ENCODE measurements at places on chromosomes 16 and 17. TPM values are rescaled to one million over a fixed set of nuclear protein-coding genes. Genes with fewer than 3 reads are reported as not detected.

- DNase-seq = no peak
These were observed 26.7 kb downstream of the HAPSTR1 start for GRCh38 chr16:9118170-9118569.

- no peak for DNase-seq
These were observed 115.4 kb upstream of the ZFHX3 start for GRCh38 chr16:73163238-73163815.

DNA sequence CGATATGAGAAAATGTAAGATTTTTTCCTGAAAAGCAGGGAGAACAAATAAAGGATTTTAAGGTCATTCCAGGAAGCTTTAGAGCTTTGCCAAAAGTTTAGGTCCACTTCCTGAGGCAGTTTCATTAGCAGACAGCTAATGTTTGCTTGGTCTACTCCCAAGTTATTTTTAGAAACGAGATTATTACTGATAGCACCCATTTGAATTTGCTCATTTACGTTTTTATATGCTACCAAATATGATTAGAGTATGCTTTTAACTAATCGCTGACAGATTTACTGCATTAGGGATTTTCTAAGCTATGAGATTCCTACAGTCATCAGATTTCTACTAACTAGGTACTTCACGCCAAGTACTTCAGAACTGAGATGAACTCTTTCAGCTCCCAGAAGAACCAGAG is 98.1 kb downstream of the WNT3 start:
- DNase-seq = no peak

GRCh38 chr16:88062341-88063210 is 111.3 kb downstream of the BANP start:
- no peak for DNase-seq

GRCh38 chr17:74773871-74774286 is 2.3 kb downstream of the NAT9 start:
- DNase-seq = no peak

DNA sequence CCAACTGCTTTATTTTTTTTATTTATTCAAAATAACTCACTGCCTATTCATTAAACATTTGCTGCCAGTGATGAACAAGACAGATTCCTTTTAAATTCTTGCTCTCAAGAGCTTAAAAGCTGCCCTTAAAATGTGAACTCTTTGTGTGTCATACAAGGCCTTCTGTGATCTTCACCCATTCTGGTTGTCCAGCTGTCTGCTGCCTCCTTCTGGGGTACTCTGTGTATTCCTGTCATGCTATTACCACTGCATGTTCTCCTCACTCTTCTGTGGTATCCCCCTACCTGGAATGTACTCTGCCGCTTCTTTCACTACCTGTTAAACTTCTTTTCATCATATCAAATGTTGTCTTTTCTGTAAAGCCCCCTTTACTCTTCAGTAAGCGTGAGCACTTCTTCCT is 165.8 kb downstream of the CHD9 start:
- DNase-seq = no peak

CCL11 gene
- 0.29 TPM for polyA plus RNA-seq

GRCh38 chr16:85495259-85495658 is 117.9 kb upstream of the GSE1 start:
- no peak for DNase-seq

DNA sequence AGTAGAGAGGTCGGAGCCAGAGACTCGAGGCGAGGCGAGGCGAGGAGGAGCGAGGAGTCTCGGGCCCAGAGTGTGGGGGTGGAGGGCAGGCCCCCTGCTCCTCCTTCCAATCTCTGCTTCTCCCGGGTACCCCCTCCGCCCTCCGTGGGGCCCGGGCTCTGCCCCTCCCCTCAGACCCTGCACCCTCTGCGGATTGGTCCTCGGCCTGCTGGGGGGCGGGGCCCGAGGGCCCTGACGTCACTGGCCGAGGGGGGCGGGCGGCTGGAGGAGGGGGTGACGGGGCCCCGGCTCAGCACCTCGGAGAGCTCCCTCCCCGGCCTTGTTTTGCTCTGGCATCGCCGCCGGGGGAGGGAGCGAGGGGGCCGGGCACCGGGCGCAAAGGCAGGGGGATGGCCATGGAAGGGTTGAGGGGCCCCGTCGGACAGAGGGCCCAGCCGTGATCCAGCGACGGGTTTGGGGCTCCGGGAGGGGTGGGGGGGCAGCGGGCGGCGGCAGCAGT is at the start of gene RUNDC3A:
RUNDC3A (plus strand) TSS at position 282 of the 499 bp plus-strand sequence. CDS start 232 bp downstream, outside the sequence.
- peak; percentile 66 for DNase-seq

SYNGR2 gene
- 79.7 TPM for polyA plus RNA-seq

IL34 gene
- polyA plus RNA-seq = 2.8 TPM

- DNase-seq = no peak
These were observed 311.8 kb downstream of the CDH11 start for GRCh38 chr16:64809876-64810629.

KARS1 gene
- polyA plus RNA-seq = 90.6 TPM

DNA sequence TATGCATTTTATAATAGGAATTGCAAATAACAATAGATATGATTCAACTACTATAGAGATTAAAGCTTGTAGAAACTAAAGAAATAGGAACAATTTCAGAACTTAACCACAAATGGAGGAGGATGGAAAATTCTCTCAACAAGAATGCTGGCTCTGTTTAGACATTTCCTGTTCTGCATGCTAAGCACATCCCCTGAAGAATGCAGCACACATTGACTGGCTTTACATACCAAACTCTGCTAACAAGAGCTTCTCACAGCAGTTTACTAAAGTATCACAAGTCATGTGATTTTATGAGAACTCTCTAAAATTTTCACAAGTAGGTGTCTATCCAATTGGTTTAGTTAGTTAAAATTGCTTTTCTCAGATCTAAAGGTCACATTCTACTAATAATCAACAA is 85.2 kb downstream of the SPAG9 start:
- DNase-seq = no peak

CKLF gene
- 54.9 TPM for polyA plus RNA-seq

DNA sequence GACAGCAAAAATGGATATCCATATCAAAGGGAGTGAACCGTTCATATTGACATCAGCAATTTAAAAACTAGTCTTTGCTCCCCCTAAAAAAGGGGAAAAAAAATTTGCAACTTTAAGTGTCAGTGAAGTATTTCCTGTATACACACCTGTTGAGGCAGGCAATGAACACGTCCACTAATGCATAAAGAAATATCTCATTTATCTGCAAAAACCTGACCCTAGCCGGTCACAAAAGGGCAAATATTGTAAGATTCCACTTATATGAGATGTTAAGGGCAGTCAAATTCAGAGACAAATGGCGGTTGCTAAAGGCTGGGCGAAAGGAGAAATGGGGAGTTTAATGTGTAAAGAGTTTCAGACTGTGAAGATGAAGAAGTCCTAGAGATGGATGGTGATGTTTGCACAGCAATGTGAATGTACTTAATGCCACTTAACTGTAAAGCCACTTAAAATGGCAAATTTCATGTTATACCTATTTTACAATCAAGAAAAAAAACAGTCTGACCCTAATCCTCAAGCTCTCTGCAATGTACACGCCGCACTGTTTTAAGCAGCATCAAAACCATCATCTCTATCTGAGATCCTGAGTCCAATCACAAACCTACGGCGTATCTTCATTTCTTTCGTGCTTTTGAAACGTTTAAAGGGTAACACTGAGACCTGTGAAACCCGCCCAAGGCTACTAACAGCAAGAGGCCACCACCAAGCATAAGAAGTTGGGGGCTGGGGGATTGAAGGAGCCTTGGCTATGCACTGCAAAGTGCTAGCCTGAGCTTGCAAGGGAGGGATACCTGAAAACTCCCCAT is 1.1 kb downstream of the PARN start:
- no peak for DNase-seq

- no peak for DNase-seq
These were observed 1.9 kb downstream of the GPR142 start for GRCh38 chr17:74369221-74369620.

GRCh38 chr17:47254403-47254943 is 846 bp downstream of the ITGB3 start:
- DNase-seq = no peak

RBFOX1 gene
- polyA plus RNA-seq = 0.72 TPM

DNA sequence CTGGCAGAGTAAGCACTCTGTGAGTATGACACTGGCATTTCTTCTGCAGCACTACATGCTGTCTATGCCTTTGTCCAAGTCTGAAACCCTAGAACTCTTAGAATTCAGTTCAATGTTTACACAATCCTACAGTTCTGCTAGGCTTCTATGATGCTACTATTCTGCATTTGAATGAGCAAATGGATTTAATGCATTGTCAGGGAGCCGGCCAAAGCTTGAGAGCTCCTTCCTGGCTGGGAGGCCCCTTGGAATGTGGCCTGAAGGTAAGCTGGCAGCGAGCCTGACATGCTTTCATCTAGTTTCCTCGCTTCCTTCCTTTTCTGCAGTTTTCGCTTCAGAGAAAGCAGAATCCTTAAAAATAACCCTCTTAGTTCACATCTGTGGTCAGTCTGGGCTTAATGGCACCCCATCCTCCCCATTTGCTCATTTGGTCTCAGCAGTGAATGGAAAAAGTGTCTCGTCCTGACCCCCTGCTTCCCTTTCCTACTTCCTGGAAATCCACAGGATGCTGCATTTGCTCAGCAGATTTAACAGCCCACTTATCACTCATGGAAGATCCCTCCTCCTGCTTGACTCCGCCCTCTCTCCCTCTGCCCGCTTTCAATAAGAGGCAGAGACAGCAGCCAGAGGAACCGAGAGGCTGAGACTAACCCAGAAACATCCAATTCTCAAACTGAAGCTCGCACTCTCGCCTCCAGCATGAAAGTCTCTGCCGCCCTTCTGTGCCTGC is at the start of gene CCL2:
CCL2 (plus strand) TSS at position 635 of the 730 bp plus-strand sequence; CDS start at position 700, 65 bp downstream.
- peak; percentile 70 for DNase-seq

DNA sequence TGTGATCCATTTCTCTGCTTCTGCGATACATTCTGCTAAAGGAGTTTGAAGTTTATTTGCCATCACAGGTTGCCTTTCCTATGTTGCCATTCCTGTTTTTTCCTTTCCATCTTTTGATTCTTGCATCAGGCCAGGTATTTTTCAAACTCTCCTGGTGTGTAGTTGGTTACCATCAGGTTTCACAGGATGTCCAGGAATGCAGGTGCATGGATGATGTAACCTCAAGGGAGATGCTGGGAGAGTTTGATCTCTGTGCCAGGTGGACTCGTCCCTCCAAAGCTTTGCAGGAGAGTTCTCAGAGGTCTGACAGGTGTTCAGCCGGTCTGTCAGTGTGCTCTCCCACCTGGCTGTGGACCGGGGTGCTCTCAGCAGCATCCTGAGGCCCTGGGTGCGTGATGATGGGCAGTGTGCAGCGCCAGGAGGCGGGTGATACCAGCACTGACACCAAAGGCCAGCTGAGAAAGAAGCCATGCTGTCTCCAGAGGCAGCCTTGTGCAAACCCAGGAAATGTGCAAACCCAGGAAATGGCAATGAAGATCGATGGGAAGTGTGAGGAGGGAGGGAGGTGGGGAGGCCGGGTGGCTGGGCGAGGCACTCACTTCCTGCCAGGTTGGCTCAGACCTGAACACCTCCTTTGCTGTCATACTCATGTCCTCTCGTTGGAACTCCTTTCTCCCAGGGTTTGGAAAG is 1.7 kb downstream of the ATP2C2 start:
- DNase-seq = no peak

DNA sequence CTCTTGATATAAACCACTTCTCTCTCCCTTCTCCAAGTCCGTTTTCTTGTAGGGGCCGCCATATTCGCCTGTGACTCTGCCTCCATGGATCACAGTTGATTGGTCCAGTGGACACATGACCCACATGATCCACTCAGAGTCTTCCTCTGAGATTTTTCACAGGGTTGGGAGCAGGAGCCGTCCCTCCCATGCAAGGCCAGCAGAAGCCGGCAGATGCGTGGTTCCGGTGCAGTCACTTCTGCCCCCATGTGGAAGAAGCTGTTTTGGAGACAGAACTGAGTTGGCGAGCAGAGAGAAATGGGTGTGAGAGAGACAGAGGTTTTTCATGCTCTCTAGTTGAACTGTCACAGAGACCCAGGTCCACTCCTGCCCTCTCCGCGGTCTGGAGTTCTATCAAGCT is 83.3 kb downstream of the C16orf95 start:
- no peak for DNase-seq

DNA sequence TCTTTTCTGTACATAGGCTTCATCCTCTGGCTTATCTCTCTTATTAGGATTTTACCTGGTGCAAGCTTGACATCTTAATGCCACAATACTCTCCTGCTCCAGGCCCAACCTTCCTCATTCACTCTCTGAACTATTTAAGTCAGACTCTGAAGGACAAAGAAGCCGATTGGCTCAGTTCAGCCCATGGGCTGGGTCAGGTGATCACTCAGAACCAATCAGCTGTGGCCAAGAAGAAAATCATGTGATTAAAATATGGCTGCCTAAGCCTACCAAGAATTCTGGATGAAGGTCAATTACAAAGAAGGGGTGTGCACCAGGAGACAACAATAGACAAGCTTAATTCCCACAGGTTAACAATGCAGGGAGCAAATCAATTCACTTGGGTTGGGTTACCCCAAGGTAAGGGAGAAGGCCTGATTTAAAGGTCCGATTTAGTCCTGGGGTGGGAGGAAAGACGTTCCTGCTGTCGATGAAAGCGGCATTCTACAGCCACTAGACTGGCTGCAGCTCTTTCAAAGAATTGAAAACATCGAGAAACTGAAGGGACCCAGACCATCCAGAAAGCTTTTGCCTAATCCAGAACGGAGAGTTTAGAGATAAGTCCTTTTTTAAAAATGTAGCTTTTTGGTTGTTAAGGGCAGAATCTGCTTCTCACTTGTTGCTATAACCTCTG is 42.9 kb upstream of the NFAT5 start:
- DNase-seq = no peak

SPNS2 gene
- polyA plus RNA-seq = 28.2 TPM

DNA sequence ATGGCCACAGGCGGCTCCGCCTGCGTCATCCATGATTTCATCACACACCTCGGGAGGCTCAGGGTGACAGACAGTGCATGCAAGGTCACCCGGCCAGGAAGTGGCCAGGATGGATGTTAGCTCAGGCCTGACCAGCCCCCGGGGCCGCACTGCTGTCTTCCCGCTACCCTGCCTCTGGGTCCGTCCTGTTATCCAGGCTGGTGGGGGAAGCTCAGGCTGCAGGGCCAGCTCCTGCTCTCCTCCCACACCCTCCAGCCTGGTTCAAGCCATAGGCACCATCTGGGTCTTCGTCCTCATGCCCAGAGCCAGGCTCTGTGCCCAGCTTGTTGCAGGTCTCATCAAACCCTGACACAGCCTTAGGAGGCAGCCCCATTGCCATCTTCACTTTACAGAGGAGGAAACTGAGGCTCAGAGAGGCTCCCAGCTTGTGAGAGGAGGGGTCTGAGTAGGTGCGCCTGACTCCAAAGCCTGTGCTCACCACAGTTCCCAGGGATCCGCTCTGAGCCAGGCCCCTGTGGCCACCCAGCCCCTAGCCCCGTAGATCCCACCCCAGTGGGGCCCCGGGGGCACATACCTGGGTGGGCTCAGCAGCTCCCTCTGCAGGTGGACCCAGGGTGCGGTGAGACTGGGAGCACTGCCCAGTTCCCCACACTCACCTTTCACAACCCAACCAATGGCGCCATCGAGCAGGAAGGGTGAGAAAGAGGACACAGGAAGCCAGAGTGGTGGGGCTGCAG is 412 bp upstream of the ADGRG3 start:
- DNase-seq = no peak

- no peak for DNase-seq
These were observed 28.4 kb upstream of the SLC25A19 start for GRCh38 chr17:75317671-75318070.

All from urinary bladder (tissue), 4 donors.